Fibroblast of upper back skin (primary cell): ENCODE measurements at places on chromosomes 3 and 15.

- peak; percentile 14 for DNase-seq
Measured at GRCh38 chr15:50219820-50220219, 37.8 kb downstream of the SLC27A2 start.

- DNase-seq: no peak
Measured at GRCh38 chr3:126696701-126697267, 7.3 kb upstream of the CHCHD6 start.

GRCh38 chr3:48014358-48014757 is 1.9 kb downstream of the MAP4 start:
- DNase-seq: no peak

- DNase-seq: peak; percentile 84
Measured at GRCh38 chr3:161567577-161568361, 71.2 kb downstream of the OTOL1 start.

- no peak for DNase-seq
Measured at GRCh38 chr3:191982481-191982880, 521.5 kb downstream of the PYDC2 start.

GRCh38 chr15:89749951-89750559 is 994 bp downstream of the MESP1 start:
- DNase-seq: no peak

DNA sequence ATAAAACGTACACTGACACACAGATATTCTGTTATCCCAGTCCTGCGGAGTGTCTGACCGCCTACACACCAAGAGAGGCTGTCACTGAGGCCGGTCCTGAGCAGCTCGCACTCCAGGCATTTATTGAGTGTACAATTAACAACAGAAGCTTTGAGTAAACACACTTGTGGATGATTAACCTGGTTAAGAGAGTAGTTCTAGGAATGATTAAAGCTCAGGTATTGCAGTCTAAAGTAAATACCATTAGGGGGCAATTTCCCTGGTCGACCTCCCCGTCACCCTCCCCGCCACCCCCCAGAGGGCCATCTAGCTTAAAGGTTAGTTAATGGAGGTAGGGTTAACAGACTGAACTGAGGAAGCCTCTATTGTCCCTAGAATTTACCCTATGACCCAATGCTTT is 1278.5 kb downstream of the NSUN3 start:
- no peak for DNase-seq

- no peak for DNase-seq
Measured at GRCh38 chr15:38065721-38066345, 131.4 kb downstream of the TMCO5A start.

DNA sequence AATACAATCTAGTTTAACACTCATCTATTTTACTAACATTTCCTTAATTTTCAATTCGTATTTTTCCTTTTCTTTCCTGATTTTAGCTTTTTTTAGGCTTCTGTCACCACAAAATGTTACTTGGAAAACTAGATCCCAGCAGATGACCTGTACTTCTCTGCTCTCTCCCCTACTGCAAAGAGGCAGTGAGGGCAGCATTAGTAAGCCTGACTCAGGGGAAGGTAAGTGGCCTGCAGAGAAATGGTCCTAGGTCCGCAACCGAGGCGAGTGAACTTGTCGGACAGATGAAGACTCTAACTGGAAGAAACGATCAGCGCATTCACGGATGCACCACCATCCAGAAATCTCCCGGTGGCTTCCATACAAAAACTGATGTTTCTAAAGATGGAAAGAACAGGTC is 20.4 kb downstream of the TMEM43 start:
- no peak for DNase-seq

DNA sequence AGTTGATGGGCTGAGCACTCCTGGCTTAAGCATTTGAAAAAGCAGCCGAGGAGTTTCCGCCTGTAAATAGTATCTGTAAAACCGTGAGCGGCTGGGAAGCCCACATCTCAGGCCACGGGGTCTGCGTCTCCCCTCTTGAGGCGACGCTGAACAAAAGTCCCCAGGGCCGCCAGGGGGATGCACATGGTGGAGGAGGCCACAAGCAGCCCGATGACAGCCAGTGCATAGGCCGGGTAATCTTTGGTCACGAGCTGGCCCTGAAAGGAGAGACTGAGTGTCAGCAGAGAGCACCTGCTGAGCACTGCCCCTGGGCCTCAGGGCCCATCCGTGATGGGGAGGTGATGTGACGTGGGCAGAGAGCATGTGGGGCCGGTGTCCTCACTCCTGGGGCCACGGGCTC is 37.5 kb downstream of the SLC6A20 start:
- DNase-seq: no peak

GRCh38 chr3:126112531-126113237 is 28.8 kb upstream of the SLC41A3 start:
- no peak for DNase-seq

- no peak for DNase-seq
Measured at GRCh38 chr3:74559261-74559660, 55.2 kb downstream of the CNTN3 start.
